ENCODE measurements at places on chromosomes 6 and 20. TPM values are rescaled to one million over a fixed set of nuclear protein-coding genes. Genes with fewer than 3 reads are reported as not detected.

The FAM162B gene
- 61.9 TPM for polyA plus RNA-seq

The GSS gene
- polyA plus RNA-seq, result 41.5 TPM

The KCNK15 gene
- polyA plus RNA-seq, result not detected

The PRPH2 gene
- 4.1 TPM for polyA plus RNA-seq

The GJA1 gene
- 131 TPM for polyA plus RNA-seq

The PACSIN1 gene
- polyA plus RNA-seq, result 0.29 TPM

The OXT gene
- polyA plus RNA-seq, result not detected

The CHRNA4 gene
- 0.89 TPM for polyA plus RNA-seq

The GINS1 gene
- polyA plus RNA-seq, result 14.5 TPM

The CFAP61 gene
- 3.2 TPM for polyA plus RNA-seq

The TRIM10 gene
- polyA plus RNA-seq, result 0.24 TPM

The GJA10 gene
- not detected for polyA plus RNA-seq

The SLC25A27 gene
- polyA plus RNA-seq, result 88.1 TPM

The DEFB124 gene
- 1.3 TPM for polyA plus RNA-seq

The SIRPG gene
- 0.18 TPM for polyA plus RNA-seq

The MICB gene
- polyA plus RNA-seq, result 2.3 TPM

The MMP24 gene
- 1.3 TPM for polyA plus RNA-seq

The CDSN gene
- not detected for polyA plus RNA-seq
